RPMI7951 (cell line): ENCODE measurements at places on chromosomes 12 and 14. TPM values are rescaled to one million over a fixed set of nuclear protein-coding genes. Genes with fewer than 3 reads are reported as not detected.
A peak's percentile ranks its signal among the peaks of the same experiment; 100 is the strongest.

DNA sequence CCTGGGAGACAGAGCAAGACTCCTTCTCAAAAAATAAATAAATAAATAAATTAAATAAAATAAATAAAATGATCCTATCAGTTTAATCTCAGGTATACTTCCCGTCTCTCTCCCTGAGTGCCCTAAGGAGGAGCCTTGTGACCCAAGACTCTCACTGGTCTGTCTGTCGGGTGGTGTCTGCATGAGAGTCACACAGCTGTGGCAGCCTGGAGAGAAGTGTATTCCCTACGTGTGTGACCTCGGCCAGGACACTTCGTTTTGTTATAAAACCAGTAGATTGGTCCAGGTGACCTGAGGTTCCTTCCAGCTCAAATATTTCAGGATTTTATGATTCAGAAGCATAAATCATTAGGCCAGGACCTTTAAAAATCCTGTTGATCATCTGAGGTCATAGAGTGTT, 4.8 kb downstream of the SYNE3 start:
- no peak for DNase-seq

GRCh38 chr12:9706086-9706685, 26.7 kb downstream of the CLECL1 start:
- DNase-seq: no peak

Gene LBHD2
- total RNA-seq: not detected in 2 replicates

DNA sequence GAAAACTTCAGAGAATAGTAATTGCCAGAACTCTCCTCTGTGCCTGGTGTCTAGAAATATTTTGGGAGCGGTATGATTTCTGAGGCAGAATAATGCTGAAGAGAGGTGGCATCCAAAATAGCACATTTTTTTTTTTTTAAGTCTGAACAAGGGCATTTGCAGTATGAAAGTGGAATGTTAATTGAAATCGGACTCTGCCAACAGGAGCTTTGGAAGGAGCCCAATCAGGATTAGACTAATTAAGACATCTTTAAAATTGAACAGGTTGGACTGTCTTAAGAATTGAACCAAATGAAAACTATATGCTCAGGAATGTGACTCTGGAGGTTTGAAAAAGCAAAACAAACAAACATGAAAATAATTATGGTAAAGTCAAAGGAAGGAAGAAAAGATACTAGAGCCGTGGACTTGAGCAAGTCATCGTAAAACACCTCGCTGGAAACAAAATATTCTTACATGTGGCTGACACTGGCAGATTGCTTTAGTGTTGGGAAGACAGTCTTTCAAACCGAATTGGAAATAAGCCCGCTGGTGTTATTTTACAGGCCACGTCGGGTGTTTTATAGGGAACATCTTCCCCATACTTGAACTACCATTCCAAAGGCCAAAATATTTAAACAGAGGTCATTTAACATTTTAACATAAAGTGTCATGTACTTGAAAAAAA, 436.3 kb downstream of the VRK1 start:
- no peak for DNase-seq

DNA sequence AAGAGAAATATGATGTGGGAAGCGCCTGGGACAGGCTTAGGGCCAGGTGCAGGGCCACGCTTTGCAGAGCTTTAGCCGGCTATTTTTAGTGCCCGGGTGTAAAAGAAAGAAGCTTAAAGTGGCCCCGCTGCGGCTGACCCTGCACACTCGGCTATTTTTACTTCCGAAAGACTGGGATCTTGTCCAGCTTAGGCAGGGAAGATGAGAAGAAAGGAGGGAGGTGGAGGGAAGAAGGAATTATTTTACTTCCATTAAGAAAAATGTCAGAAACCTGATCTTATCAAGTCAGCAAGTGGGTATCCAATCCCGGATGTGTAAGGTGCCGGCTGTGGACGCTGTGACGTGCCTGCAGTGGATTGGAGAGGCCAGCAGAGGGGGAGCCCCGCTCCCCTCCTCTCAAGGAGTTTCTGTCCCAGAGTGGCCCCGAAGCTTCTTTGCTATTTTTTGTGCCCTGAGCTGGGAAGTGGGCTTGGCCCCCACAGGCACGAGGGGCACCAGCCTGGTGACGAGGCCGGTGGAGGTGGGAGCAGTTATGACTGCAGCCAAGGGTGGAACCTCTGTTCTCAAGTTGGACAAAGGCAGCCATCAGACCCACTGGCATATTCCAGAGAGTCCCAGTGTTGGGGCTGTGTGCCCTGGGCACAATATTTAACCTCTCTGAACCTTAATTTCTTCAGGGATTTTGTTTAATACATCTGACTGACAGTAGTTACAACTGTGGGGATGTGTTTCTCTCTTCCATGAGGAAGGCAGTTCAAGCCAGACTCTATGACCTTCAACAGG, 97.7 kb downstream of the ESRRB start:
- DNase-seq: peak; percentile 26

DNA sequence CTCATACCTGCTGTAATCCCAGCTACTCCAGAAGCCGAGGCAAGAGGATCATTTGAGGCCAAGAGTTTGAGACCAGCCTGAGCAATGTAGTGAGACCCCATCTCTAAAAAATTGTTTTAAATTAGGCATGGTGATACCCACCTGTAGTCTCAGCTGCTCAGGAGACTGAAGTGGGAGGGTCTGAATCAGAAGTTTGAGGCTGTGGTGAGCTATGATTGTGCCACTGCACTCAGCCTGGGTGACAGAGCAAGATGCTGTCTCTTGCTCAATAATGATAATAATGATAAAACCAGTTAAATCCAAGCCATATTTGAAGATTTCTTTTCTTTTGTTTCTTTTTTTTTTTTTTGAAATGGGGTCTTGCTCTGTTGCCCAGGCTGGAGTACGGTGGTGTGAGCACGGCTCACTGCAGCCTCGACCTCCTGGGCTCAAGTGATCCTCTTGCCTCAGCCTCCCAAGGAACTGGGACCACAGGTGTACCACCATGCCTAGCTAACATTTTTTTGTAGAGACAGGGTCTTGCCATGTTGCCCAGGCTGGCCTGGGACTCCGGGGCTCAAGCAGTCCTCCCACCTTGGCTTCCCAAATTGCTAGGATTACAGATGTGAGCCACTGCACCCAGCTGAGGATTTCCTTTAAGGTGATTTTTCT, 12.8 kb downstream of the PSMA6 start:
- DNase-seq: no peak

DNA sequence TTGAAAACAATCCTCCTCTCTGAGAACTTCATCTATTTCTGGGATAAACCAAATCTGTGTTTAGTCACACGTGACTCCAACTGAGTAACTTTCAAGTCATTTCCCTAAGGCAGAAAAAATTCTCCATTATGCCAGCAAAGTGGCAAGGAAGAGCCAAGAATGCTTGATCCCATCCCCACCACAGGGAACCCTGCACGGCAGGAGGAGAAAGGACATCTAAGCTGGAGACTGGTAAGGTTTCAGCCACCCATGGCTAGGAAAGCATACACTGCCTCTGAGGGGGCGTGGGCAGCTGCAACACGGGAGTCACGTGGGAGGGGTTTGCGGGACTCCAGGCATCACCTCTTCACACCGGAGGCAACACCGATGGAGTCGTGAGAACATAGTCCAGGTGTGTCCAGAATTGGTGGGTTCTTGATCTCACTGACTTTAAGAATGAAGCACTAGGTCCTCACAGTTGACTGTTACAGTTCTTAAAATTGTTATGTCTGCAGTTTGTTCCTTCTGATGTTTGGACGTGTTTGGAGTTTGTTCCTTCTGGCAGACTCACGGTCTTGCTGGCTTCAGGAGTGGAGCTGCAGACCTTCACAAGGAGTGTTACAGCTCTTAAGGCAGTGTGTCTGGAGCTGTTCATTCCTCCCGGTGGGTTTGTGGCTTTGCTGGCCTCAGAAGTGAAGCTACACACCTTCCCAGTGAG, 2.7 kb upstream of the SIVA1 start:
- DNase-seq: peak; percentile 78

Gene TAS2R20
- total RNA-seq: 0.24 and 0.68 TPM in 2 replicates

GRCh38 chr12:94982456-94982855, 21.0 kb downstream of the NDUFA12 start:
- DNase-seq: peak; percentile 7

DNA sequence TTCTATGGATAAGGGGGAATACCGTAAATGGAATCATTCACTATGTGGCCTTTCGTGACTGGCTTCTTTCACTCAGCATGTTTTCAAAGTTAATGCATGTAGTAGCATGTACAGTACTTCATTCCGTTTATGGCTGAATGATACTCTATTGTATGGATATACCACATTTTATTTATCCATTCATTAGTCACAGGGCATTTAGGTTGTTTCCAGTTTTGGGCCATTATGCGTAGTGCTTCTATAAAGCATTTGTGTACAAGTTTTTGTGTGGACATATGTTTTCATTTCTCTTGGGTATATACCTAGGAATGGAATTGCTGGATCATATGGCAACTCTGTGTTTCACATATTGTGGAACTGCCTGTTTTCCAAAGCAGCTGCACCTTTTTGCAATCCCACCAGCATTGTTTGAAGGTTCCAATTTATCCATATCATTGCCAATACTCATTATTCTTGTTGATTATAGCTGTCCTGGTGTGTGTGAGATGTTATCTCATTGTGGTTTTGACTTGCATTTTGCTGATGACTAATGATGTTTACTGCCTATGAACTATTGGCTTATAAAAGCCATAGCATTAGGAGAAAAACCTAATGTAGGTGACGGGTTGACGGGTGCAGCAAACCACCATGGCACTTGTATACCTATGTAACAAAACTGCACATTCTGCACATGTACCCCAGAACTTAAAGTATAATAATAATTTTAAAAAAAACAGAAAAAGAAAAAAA, 45.5 kb downstream of the ATF7IP start:
- DNase-seq: peak; percentile 60

Gene SERPINA5
- total RNA-seq: 0.49 and 2.9 TPM in 2 replicates

Gene ENDOU
- total RNA-seq: 0.24 TPM in 1 of 2 replicates, not detected in the other

DNA sequence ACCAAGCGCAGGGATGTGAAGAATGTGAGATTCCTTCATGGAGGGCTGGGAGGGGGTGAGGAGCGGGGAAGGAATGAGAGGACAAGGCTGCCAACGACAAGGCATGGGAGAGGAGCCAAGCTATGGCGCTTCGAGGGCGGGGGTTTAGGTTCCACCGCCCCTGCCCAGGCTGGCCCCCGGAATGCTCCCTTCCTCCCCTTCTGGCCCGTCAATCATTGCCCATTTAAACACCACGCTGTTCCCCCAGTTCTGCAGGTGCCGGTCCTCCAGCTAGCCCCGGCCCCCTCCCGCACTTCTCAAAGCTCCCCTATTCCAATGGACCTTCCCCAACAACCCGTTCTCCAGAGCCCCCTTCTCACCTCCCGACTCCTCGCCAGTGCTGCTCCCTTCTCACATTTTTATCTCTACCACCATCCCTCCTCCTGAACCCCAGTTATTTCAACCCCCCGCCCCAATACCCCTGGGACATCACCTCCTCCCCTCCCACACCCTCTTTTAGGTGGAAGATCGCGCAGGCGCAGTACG, 428 bp downstream of the RNF41 start:
- peak; percentile 58 for DNase-seq

DNA sequence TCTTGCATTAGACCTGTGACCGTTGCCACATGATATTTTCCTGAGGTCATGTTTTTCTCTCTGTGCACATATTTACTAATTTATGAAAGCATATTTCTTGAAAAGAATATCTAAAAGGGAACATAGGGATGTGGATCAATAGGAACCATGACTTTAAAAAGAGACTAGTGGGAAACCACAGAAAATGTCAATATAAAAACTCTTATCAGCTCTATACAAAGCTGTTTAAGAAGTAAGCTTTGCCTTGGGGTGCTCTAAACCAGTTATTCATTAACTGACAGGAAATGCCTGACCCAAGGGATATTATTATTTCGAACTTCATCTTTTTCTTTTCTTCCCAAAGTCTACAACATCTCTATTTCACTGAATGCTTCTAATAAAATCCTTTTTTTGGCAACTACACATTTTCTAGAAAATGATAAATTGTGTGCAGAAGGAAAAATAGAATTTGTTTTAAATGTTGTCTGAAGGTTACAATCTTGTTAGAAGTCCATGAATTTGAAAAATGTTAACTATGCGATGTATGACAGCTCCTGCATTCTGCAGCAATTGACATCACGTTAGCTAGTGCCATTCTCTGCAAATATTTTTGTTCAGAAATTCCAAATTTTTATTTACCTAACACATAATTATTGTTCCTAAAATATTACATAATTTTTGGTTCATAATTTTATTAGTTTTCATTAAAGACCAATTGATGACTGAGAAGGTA, 345.0 kb downstream of the SLC16A7 start:
- no peak for DNase-seq

GRCh38 chr14:66141733-66142132, 344.4 kb upstream of the CCDC196 start:
- no peak for DNase-seq

- DNase-seq: peak; percentile 17
Observed at GRCh38 chr12:110790301-110790700, 47.6 kb upstream of the PPP1CC start.

Gene SLC17A8
- total RNA-seq: not detected in 2 replicates

- DNase-seq: no peak
Observed at GRCh38 chr14:28742171-28742846, 24.3 kb upstream of the FOXG1 start.

Gene TUBA1C
- 1,253 and 1,613 TPM in 2 replicates for total RNA-seq

DNA sequence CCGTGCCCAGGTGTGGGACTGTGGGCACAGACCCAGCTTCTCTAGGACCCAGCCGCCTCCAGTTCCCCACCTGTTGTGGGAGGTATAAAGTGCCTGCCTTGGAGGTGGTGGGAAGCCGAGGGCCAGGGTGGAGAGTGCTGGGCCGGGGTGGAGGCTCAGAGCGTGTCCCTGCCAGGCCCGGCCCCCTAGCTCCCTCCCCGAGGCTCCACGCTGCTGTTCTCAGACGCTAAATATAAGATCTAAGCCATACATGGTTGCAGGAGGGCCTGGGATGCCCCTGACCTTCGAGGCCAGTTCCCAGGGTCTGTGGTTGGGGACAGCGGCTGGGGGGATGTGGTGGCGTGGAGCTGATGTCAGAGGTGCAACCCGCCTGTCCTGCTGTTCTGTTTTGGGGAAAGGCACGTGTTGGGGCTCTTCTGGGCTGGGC, 10.8 kb downstream of the INF2 start:
- no peak for DNase-seq

GRCh38 chr12:126362964-126363363, 1297.7 kb downstream of the AACS start:
- DNase-seq: peak; percentile 19

DNA sequence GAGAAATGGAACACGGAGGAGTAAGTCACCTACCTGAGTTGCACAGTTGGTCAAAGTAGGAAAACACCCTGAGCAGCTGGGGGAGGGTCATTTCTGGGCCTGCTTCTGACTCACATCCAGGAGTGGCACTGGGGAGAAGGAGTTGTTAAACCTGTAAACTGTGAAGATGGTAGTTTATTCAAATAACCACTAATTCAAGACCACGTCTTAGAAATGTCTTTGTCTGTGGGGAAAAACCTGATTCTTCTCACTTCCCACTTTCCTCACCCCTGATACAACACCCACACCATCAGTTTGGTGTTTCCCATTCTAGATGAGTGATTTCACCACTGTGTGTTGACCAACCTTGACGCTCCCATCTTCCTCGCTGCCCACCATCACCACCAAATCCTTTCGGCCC, 207.1 kb downstream of the ANO4 start:
- no peak for DNase-seq

Gene KLRD1
- under 0.01 TPM in 1 of 2 replicates, not detected in the other for total RNA-seq
